Activated T-cell treated with anti-CD3 and anti-CD28 coated beads, Interleukin-2, amount 50 U/mL, for 72 hours (primary cell): ENCODE measurements at places on chromosomes 2 and 18. TPM values are rescaled to one million over a fixed set of nuclear protein-coding genes. Genes with fewer than 3 reads are reported as not detected.

The ARHGAP25 gene
- total RNA-seq, result 49.5 TPM

GRCh38 chr18:23033056-23033455, 99.9 kb downstream of the RBBP8 start:
- no peaks in the 10 kb centered on the region for H3K4me1 ChIP-seq
- no peak for DNase-seq
- H3K27ac ChIP-seq, result no peak overlapping the region
- no peaks in the 10 kb centered on the region for H3K36me3 ChIP-seq
- H3K4me3 ChIP-seq, result no peak overlapping the region

GRCh38 chr2:59540864-59541263, 1012.6 kb downstream of the BCL11A start:
- no peak overlapping the region for H3K27ac ChIP-seq
- H3K4me3 ChIP-seq, result no peak overlapping the region
- no peaks in the 10 kb centered on the region for H3K36me3 ChIP-seq

DNA sequence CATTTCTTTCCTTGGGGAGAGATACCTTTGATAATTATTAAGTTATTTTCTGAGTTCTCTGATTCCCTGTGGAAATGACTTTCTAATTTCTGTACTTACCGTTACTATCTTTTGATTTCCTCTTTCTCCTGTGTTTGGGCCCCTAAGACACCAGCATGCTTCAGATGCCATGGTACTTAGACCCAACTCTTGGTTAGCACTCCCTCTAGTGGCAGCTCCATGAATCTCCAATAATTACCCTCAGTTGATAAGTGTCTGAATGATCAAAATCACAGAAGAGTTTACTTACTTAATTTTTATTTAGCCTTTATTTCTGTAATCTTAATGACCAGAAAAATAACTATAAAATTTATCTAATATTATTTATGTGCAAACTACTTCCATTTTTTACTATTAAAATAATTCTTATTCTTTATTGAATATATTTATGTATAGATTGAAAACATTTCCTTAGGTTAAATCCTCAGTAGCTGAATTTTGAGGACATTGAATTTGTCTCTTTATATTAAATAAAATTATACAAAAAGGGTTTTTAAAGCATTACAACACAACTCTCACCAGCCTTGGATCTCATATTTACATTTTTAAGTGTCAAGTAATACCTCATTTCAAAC, 300.4 kb downstream of the KCNS3 start:
- peak; percentile 39 for DNase-seq
- H3K4me1 ChIP-seq, result no peaks in the 10 kb centered on the region
- H3K36me3 ChIP-seq, result no peaks in the 10 kb centered on the region
- no peak overlapping the region for H3K27ac ChIP-seq

GRCh38 chr2:179354739-179355537, 90.3 kb upstream of the SESTD1 start:
- no peak overlapping the region for H3K27ac ChIP-seq
- peaks cover 6% of the 10 kb centered on the region for H3K27me3 ChIP-seq
- no peaks in the 10 kb centered on the region for H3K36me3 ChIP-seq
- DNase-seq, result no peak
- H3K4me1 ChIP-seq, result no peaks in the 10 kb centered on the region

GRCh38 chr2:164558450-164558849, 62.8 kb downstream of the GRB14 start:
- no peaks in the 10 kb centered on the region for H3K4me1 ChIP-seq
- no peak overlapping the region for H3K4me3 ChIP-seq
- no peak for DNase-seq
- H3K27me3 ChIP-seq, result no peaks in the 10 kb centered on the region
- H3K27ac ChIP-seq, result no peak overlapping the region

- H3K27me3 ChIP-seq, result no peaks in the 10 kb centered on the region
- peaks cover 11% of the 10 kb centered on the region for H3K4me1 ChIP-seq
- H3K4me3 ChIP-seq, result no peak overlapping the region
- H3K36me3 ChIP-seq, result no peaks in the 10 kb centered on the region
- no peak for DNase-seq
- H3K27ac ChIP-seq, result no peak overlapping the region
Measured at GRCh38 chr2:604854-605524, 72.2 kb downstream of the TMEM18 start.

- peaks cover 4% of the 10 kb centered on the region for H3K4me1 ChIP-seq
- H3K4me3 ChIP-seq, result no peak overlapping the region
- no peaks in the 10 kb centered on the region for H3K36me3 ChIP-seq
- H3K27me3 ChIP-seq, result no peaks in the 10 kb centered on the region
- no peak overlapping the region for H3K27ac ChIP-seq
- DNase-seq, result no peak
Measured at GRCh38 chr2:1371082-1371481, 42.2 kb upstream of the TPO start.

The CNRIP1 gene
- total RNA-seq, result not detected

The IL36B gene
- total RNA-seq, result not detected

The PIAS2 gene
- total RNA-seq, result 20.9 TPM

- no peaks in the 10 kb centered on the region for H3K36me3 ChIP-seq
- H3K27me3 ChIP-seq, result no peaks in the 10 kb centered on the region
- DNase-seq, result no peak
- no peak overlapping the region for H3K4me3 ChIP-seq
- H3K27ac ChIP-seq, result no peak overlapping the region
Measured at GRCh38 chr18:22626771-22627170, 209.1 kb upstream of the CTAGE1 start.

The FABP1 gene
- total RNA-seq, result not detected

The BARD1 gene
- total RNA-seq, result 31.1 TPM

GRCh38 chr2:165905854-165906253, 47.7 kb downstream of the TTC21B start:
- H3K4me1 ChIP-seq, result peaks cover 10% of the 10 kb centered on the region
- no peak for DNase-seq
- no peaks in the 10 kb centered on the region for H3K27me3 ChIP-seq
- H3K27ac ChIP-seq, result no peak overlapping the region

- no peak overlapping the region for H3K27ac ChIP-seq
- peak overlapping the region; percentile 79 for H3K4me3 ChIP-seq
- no peaks in the 10 kb centered on the region for H3K27me3 ChIP-seq
- H3K4me1 ChIP-seq, result peaks cover 85% of the 10 kb centered on the region
- peaks cover 2% of the 10 kb centered on the region for H3K36me3 ChIP-seq
Measured at GRCh38 chr2:157488877-157489276, 45.0 kb upstream of the CYTIP start.

DNA sequence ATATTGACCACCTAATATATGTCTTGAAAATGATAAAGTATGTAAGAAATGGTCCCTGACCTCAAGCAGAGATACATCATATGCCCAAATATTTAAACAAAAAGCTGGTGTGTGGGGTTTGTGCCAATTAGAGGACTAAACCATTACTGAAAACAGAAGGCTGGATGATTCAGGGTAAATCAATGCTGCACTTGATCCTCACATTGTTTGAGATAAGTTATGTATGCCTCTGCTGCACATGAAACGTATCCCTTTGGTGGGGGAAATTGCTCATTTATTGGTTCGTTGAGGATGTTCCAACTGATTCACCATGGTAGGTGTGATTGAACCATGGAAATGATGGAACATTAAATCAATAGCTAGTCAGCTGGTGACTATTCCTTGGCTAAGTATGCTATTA, 24.7 kb upstream of the DARS1 start:
- no peak for DNase-seq
- no peak overlapping the region for H3K4me3 ChIP-seq
- H3K4me1 ChIP-seq, result peaks cover 36% of the 10 kb centered on the region
- H3K27me3 ChIP-seq, result no peaks in the 10 kb centered on the region
- H3K36me3 ChIP-seq, result no peaks in the 10 kb centered on the region

The LCT gene
- total RNA-seq, result 0.19 TPM

The CCT4 gene
- total RNA-seq, result 300 TPM

The EVX2 gene
- total RNA-seq, result not detected

The CHCHD5 gene
- total RNA-seq, result 30.4 TPM

DNA sequence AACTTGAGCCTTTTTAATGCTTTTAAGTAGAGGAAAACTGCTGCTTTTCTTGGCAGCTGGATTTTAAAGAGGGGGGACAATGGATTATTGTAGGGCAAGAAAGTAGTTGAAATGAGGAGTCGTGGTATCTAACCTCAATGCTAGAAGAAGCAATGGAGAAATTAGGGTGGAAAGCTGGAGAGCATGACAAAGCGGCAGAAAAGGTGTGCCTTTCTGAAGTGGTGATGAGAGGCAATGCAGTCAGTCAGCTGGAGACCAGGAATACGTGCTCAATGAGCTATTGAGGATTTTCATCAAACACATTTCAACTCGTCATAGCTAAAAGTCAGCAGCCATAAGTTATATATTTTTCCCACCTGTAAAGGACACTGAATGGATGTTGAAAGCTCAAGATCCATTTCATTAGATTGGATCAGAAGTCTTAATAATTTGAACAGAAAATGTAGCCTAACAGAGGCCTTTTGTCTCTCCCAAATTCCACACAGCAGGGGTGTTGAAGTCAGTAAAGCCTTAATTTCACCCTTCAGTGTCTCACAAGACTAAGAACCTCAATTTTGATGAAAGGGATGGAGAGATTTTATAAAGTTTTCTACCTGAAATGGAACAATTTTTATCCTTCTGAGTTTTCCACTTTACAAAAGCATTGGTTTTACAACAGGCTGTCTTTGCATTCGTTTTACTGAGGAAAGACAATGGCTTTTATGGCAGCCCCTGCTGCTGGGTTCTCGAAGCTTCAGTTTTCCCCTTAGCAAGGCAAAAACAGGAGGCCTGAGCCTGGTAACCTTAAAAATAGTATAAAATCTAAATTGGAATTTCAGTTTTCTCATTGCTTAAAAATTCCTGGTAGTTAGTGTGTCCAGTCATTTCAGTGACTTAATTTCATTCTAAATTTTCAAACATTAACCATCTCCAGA, 131.1 kb downstream of the CCDC102B start:
- DNase-seq, result no peak
- H3K4me1 ChIP-seq, result no peaks in the 10 kb centered on the region
- H3K27me3 ChIP-seq, result peaks cover 5% of the 10 kb centered on the region
- no peaks in the 10 kb centered on the region for H3K36me3 ChIP-seq

GRCh38 chr2:161417438-161418274, 1.6 kb downstream of the TBR1 start:
- H3K36me3 ChIP-seq, result peaks cover 3% of the 10 kb centered on the region
- peaks cover 88% of the 10 kb centered on the region for H3K27me3 ChIP-seq
- no peak overlapping the region for H3K27ac ChIP-seq
- H3K4me3 ChIP-seq, result peak overlapping the region; percentile 83
- H3K4me1 ChIP-seq, result peaks cover 62% of the 10 kb centered on the region

DNA sequence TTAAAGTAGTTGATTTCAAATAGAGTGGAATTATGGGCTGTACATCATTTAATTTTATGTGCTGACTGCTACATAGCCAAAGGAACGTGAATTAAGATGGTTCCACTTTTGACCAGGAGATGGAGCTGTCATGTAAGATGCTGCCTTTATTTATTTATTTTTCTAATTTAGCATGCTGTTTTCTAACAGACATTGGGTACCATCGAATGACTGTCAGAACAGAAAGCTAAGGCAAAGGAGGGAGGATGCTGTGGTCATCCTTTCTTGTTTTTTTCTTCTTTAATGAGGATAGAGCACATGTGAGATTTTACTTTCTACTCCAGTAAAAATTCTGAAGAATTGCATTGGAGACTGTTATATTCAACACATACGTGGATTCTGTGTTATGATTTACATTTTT, at the start of gene SCN2A:
Gene SCN2A (plus strand): TSS at position 185 of the 400 bp plus-strand sequence. CDS start 56,410 bp downstream, outside the sequence.
- H3K27ac ChIP-seq, result no peak within 1 kb of the TSS
- no peaks in the 10 kb centered on the region for H3K4me1 ChIP-seq
- no peaks in the 10 kb centered on the region for H3K36me3 ChIP-seq
- peak; percentile 0 for DNase-seq

The MBP gene
- 101 TPM for total RNA-seq
